ENCODE measurements at places on chromosomes 5 and 9. TPM values are rescaled to one million over a fixed set of nuclear protein-coding genes. Genes with fewer than 3 reads are reported as not detected.
A peak's percentile ranks its signal among the peaks of the same experiment; 100 is the strongest.

- H3K4me1 ChIP-seq: no peaks in the 10 kb centered on the region
- DNase-seq: no peak
- H3K4me3 ChIP-seq: no peak overlapping the region
These were observed 6.2 kb upstream of the ORM1 start for GRCh38 chr9:114316605-114317230.

GRCh38 chr9:110514897-110515296, 64.6 kb downstream of the SVEP1 start:
- no peaks in the 10 kb centered on the region for H3K36me3 ChIP-seq
- H3K27me3 ChIP-seq: no peaks in the 10 kb centered on the region
- no peak overlapping the region for H3K27ac ChIP-seq
- H3K4me3 ChIP-seq: no peak overlapping the region

GRCh38 chr5:134647750-134648424, 698 bp upstream of the SEC24A start:
- H3K4me3 ChIP-seq: peak overlapping the region; percentile 100
- no peaks in the 10 kb centered on the region for H3K27me3 ChIP-seq
- H3K4me1 ChIP-seq: peaks cover 19% of the 10 kb centered on the region

The PDE6A gene
- total RNA-seq: not detected

- no peak overlapping the region for H3K27ac ChIP-seq
- no peaks in the 10 kb centered on the region for H3K36me3 ChIP-seq
- H3K4me1 ChIP-seq: no peaks in the 10 kb centered on the region
- no peak for DNase-seq
These were observed 33.8 kb downstream of the SLC46A2 start for GRCh38 chr9:112856843-112857242.

DNA sequence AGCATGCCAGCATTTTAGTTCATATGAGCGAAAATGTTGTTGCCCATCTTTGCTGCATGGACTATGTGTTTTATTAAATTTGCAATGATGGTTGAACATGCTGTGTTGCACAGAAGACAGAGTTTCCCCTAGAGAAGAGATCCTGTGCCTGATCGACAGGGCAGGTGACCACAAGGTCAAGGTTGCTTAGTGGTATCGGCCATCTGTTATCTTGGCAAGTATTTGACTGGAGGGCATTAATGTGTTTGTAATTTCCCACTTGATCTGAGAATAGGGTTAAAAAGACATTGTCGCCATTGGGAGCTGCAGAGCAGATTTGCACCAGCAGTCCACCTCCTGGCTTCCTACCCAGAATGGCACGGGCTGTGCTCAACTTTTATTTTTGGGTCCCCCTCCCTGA, 1523.6 kb upstream of the WWC1 start:
- no peak overlapping the region for H3K4me3 ChIP-seq
- no peaks in the 10 kb centered on the region for H3K27me3 ChIP-seq
- no peak for DNase-seq
- H3K36me3 ChIP-seq: no peaks in the 10 kb centered on the region

GRCh38 chr5:56147659-56148230, 85.4 kb downstream of the ANKRD55 start:
- H3K4me1 ChIP-seq: peaks cover 10% of the 10 kb centered on the region
- no peak overlapping the region for H3K27ac ChIP-seq
- no peaks in the 10 kb centered on the region for H3K36me3 ChIP-seq
- DNase-seq: no peak

The SHISAL2B gene
- total RNA-seq: not detected

DNA sequence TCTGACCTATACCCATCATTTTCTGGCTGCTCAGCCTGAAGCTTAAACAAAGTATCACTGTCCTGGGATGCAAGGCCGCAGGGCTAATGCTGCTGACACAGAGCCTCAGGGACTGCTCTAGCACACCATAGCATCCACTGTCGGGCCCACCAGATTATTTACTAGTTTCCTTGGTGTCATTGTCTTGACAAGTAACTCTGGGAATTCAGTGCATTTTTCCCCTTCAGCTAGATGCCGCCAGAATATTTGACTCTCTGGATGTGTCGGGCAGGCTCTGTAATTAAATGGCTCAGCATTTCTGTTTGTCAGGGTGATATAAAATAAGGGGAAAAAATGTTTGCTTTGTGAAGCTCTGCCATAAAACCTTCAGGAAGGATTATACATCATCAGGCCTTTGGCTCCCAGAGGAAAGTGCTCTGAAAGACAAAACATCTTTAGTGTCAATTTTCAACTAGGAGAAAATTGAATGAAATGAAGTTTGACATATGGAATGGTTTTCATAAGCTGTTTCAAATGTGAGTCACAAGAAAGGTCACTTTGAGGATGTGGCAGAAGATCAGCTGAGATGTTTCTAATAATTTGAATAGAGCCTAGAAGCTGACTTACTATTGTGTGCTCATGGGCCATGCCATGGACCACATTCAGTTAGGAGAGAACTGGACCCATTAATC, 350.1 kb downstream of the TMEM232 start:
- H3K4me3 ChIP-seq: no peak overlapping the region
- H3K36me3 ChIP-seq: no peaks in the 10 kb centered on the region
- no peak for DNase-seq
- H3K27me3 ChIP-seq: no peaks in the 10 kb centered on the region

DNA sequence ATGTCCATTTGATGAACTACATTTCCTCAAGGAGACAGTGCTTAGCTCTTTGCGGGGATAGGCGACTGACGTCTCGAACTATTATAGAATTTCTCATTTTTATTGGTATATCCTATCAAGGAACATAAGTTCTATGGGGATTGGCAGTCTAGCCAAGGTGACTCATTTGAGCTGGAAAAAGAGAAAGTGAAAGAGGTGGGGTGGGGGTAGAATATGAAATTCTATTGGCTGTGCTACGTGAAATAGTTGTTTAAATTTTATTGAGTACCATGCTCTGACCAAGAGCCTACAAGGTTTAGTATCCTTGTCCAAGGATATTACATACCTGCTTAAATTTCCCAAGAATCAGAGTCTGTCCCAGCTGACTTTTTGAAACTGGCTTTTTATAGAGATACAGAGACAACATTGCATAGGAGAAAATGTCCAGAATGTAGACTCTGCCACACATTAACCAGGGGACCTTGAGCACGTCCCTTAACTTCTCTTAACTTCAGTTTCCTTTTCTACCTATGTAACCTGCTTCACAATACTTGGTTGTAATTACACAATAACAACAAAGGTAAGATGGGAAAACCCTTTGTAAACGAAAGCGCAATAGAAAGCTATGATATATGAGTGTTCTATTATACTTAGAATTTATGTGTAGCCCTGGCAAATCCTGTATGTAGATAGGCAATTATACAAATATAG, 226.4 kb upstream of the WWC1 start:
- no peak overlapping the region for H3K4me3 ChIP-seq
- H3K4me1 ChIP-seq: no peaks in the 10 kb centered on the region
- no peaks in the 10 kb centered on the region for H3K36me3 ChIP-seq
- H3K27me3 ChIP-seq: peaks cover 65% of the 10 kb centered on the region
- no peak overlapping the region for H3K27ac ChIP-seq

The LCN1 gene
- total RNA-seq: not detected

DNA sequence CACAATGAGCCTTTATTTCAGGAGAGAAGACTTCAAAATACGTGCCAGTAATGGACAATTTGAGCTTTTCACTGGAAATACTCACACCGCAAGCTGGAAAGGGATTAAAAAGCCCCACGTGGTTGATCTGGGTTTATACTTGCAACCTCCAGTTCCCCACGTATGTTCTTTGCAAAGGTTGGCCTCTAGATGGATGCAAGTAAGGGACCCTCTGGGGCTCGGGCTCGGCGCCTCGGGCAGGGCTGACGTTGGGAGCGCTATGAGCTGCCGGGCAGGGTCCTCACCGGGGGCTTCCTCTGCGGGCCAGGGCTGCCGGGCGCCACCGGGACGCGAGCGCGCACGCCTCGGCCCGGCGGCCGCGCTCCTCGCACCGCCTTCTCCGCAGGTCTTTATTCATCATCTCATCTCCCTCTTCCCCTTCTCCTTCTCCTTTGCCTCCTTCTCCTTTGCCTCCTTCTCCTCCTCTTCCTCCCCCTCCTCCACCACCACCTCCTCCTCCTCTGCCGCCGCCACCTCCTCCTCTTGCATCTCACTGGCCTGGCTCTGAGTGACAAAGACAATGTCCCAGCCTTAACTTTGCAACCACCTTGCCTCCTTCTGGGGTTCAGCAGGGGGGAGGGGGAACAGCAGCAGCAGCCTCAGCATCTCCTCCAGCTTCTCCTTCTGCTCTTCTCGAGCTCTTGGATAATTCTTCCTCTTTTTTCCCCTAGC, 701 bp upstream of the ZNF462 start:
- H3K4me1 ChIP-seq: peaks cover 5% of the 10 kb centered on the region
- H3K27ac ChIP-seq: peak overlapping the region; percentile 29
- DNase-seq: no peak
- H3K36me3 ChIP-seq: no peaks in the 10 kb centered on the region

The CSF1R gene
- 0.17 TPM for total RNA-seq

DNA sequence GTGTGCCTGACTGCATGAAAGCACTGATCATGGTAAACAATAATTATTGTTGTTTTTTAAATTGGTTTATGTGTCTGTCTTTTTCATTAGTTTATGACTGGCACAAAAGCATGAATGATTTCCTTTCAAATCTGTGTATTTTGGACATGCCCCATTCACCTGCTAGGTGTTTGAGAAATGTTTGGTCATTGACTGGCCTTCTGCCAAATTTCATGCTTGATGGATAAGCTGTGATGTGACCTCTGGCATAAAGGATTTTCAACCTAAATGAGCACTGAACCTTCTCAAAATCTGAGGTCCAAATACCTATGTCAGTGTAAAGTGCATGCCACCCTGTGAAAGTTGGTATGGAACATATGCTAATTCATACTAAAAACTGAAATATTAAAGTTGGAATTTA, 204.5 kb downstream of the BRINP1 start:
- H3K27ac ChIP-seq: no peak overlapping the region
- no peaks in the 10 kb centered on the region for H3K4me1 ChIP-seq
- H3K36me3 ChIP-seq: no peaks in the 10 kb centered on the region

DNA sequence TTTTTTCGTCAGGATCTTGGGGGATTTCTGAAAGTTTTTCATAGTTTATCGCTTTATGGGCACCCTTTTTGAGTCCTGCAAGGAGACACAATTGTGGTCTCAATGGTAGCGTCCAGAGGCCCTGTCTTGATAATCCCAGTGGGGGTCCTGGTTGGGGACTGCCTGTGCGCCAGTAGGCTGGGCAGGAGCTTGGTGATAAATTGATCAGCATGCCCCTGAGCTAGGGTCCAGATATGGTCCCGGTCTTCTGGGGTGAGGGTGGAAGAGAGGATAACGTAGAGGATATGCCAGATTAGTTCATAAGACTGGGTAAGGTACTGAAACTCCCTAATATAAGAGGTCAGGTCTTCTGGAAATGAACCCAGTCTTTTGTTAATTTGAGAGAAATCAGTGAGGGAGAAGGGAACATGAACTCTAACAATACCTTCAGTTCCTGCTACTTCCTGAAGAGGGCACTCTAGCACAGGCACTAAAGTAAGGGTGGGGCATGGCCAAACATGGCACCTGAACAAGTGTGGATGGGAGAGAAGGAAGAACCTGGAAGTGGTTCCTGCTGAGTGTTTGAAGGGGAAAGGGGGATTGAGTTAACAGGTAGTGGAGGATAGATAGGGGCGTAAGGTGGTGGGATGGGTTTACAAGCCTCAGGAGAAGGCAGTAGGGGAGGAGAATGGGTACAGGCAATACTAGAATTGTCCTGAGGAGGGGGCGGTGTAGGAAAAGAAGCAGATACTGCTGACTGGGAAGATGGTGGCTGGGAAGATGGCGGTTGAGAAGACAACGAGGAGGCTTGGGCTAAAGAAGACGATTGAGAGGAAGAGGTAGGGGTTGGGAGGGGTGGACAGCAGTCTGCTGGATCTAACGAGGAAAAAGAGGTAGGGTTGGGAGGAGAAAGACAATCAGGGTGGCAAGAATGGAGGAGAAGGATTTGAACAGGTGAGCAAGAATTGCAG, 33.8 kb upstream of the ANXA2R start:
- H3K27ac ChIP-seq: no peak overlapping the region
- peak; percentile 32 for DNase-seq
- H3K27me3 ChIP-seq: no peaks in the 10 kb centered on the region
- no peaks in the 10 kb centered on the region for H3K4me1 ChIP-seq
- H3K36me3 ChIP-seq: peaks cover 5% of the 10 kb centered on the region

- H3K27me3 ChIP-seq: no peaks in the 10 kb centered on the region
- H3K27ac ChIP-seq: peak overlapping the region; percentile 11
- DNase-seq: peak; percentile 69
- H3K4me1 ChIP-seq: peaks cover 38% of the 10 kb centered on the region
- no peak overlapping the region for H3K4me3 ChIP-seq
These were observed 11.4 kb downstream of the MTAP start for GRCh38 chr9:21813575-21814473.

DNA sequence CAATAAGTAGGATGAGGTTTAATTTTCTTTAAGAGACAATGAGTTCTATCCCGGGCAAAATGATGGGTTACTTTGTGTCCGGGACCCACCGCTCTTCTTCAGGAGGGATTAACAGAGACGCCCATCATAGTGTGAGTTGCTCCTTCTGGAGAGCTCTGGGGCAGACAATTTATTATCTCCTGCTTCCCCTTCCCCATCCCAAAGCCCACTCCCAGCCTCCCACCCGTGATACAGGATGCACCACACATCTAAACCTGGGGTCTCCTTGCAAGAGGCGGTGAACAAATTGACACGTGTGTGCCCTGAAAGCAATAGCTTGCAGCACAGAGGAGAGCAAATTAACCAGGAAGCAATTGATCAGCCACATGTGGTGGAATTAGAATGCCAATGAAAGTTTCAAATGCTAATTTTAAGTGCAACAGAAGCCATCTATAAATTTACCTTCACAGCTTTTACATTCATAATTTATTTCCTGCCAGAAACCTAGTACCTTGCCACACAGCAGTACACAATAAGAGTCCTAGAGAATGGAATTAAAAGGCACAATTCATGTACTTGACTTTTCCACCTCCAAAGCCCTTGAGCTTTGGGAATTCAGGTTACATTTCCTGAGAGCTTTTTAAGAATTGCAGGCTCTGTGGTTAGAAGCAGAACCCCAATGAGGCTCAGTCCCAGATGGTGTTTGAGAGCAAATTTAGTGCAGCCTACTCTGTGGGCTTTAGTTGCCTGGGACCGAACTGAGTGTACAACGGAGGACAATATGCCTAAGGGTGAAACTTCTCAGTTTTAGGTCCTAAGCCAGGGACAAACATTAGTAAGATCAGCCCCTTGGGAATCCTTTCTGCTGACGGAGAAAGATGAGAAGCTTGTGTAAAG, 399.6 kb downstream of the MED10 start:
- H3K4me3 ChIP-seq: no peak overlapping the region
- no peaks in the 10 kb centered on the region for H3K27me3 ChIP-seq
- H3K36me3 ChIP-seq: no peaks in the 10 kb centered on the region

- no peaks in the 10 kb centered on the region for H3K27me3 ChIP-seq
- peaks cover 14% of the 10 kb centered on the region for H3K4me1 ChIP-seq
- peak within 1 kb of the TSS; percentile 81 for H3K27ac ChIP-seq
- no peaks in the 10 kb centered on the region for H3K36me3 ChIP-seq
These were observed at the start of gene ANKRD18A for GRCh38 chr9:38620483-38621433. ANKRD18A (minus strand) TSS chr9:38620596; CDS start chr9:38620285, 311 bp downstream.

GRCh38 chr9:112028242-112029221, 131.9 kb downstream of the UGCG start:
- no peak for DNase-seq
- no peaks in the 10 kb centered on the region for H3K27me3 ChIP-seq
- H3K36me3 ChIP-seq: no peaks in the 10 kb centered on the region
- H3K27ac ChIP-seq: peak overlapping the region; percentile 10
- no peak overlapping the region for H3K4me3 ChIP-seq

GRCh38 chr5:93240228-93240834, 340.7 kb downstream of the NR2F1-AS1 start:
- H3K36me3 ChIP-seq: no peaks in the 10 kb centered on the region
- no peak for DNase-seq
- H3K4me3 ChIP-seq: no peak overlapping the region

Measured in HCT116 (cell line).